ENCODE measurements at places on chromosomes 12 and 14.

- DNase-seq: no peak
Measured at GRCh38 chr12:102833687-102834441, 83.2 kb downstream of the PAH start.

- DNase-seq: no peak
Measured at GRCh38 chr12:30796891-30797371, 42.2 kb upstream of the CAPRIN2 start.

DNA sequence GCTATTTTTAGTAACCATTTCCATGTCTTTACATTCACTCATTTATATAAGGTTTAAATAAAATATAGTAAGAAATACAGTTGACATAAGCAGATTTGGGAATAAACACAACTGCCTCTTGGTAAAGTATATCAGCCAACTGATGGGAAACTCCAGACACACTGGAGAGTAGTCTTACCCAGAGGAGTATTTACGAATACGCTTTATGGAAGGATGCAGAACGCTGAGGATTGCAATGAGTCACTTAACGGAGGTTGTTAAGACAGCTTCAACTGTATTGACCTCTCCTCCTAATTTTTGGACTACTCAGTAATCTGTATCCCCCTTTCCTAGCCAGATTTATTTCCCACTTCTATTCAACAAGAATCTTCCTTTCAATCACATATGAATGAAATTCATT is 6.0 kb downstream of the C2CD5 start:
- DNase-seq: no peak

- no peak for DNase-seq
Measured at GRCh38 chr14:98728024-98728423, 544.0 kb downstream of the BCL11B start.

- no peak for DNase-seq
Measured at GRCh38 chr14:102573591-102574046, 18.8 kb upstream of the RCOR1 start.

DNA sequence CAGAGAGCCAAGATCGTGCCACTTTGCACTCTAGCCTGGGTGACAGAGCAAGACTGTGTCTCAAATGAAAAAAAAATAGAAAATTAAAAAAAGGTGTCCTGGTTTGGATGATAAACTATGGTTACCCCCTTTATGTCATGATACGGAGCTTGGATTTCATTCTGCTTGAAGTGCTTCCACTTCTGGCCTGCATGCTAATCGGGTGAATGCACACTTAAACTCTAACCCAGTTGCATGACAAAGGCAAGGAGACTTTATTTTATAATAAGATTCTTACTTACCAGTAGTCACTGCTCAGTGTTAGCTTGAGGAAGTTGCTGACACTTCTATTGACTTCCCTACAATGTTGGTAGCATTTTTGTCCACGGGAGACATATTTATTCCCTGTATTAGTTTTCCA is 24.3 kb downstream of the CFAP54 start:
- DNase-seq: no peak

- DNase-seq: no peak
Measured at GRCh38 chr12:95633049-95633731, 81.9 kb upstream of the USP44 start.

DNA sequence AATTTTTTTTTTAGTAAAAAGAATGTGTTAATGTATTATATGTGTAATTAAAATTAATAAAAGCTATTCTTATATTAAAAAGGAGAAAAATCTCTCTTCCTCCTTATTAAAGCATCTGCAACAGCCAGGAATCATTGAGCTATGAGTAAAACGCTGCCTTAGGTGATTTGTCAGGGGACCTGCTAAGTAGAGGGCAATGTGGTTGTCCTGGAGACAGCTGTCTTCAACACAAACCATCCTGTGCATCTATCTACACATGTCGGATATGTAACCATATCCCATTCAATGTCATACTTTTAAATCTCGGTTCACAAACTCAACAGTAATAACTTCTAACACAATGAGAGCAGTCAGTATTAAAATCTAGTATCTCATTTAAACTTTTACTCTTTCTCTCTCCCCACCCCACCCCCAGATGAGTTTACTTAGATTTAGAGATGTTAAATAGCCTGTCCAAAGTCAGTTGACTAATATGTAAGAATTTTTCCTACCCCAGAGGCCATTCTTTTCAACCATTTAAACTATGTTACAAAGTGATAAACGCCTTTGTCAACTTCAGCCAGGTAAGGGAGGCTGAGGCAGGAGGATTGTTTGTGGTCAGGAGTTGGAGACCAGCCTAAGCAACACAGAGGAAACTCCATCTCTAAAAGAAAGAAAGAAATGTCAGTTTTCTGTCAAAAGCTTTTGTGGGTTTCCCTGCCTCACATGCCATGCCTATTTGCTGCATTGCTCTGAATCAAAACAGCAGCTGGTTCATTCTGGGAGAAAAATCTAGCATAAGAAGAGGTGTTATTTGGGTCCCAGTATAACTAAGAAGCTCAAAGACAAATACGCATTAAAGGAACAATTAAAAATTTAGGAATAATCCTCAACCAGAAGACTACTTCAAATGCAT is 413.7 kb upstream of the CCDC196 start:
- DNase-seq: no peak

GRCh38 chr12:132851465-132851864 is 22.8 kb upstream of the GOLGA3 start:
- DNase-seq: no peak

GRCh38 chr14:76867516-76868453 is 41.6 kb downstream of the LRRC74A start:
- DNase-seq: peak; percentile 48

GRCh38 chr14:22532345-22533056 is 56.5 kb downstream of the DAD1 start:
- no peak for DNase-seq

DNA sequence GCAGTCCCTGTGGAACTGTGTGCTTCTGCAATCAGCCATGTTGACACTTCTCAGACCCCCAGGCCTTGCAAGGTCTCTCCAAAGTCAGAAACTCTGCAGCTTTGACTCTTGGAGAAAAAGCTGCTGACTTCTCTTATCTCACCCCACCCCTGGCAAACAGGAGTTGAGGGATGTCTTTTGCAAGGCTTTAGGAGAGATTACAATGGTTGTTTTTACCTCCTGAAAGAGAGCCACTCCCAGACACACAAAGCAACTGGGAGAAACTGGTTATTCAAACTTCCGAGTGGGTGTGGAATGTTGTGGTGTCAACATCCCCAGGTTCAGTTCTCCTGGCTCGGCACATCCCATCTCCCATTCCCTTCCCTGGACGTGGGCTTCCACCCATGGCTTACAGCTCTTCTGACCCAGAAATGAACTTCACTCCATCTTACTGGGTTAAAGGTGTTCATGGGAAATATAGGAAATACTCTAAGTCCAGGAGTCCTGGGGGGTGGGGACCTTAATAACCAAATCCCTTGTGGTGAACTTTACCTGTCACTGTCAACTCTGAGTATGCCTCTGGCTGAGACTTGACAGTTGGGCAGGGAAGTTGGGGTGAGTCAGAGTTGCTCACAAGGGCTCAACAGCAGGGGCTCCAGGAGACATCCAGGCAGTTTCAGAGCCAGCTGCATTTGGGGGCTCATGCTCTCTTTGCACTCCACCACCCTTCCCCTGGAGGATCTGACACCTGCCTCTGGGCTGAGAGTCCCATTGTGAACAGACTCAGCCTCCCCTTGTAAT is 41.9 kb downstream of the CCDC177 start:
- DNase-seq: no peak

DNA sequence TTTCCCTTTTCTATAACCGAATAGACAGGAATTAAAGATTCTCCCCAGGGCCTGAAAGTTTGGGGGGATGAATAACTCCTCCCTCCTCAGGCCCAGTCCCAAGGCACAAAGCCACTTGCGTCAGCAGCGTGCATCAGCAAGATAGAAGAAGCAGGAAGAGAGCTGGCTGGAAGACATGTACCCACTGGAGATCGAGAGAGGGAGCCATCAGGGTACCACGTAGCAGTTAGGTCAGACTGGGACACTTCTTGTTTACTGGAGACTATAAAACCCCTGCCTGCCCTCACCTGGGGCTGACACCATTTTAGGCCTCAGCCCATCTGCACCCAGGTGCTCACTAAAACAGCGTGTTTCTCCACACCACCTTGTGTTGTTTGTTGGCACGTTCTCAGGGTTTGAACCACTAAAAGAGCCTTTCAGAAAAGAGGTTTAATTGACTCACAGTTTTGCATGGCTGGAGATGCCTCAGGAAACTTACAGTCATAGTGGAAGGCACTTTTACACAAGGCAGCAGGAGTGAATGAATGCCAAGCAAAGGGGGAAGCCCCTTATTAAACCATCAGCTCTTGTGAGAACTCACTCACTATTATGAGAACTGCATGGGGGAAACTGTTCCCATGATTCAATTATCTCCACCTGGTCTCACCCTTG is 93.2 kb downstream of the TMTC3 start:
- no peak for DNase-seq

GRCh38 chr14:56300495-56300894 is 182.3 kb downstream of the PELI2 start:
- no peak for DNase-seq
